H1 (cell line): ENCODE measurements at places on chromosomes 4 and X.
A peak's percentile ranks its signal among the peaks of the same experiment; 100 is the strongest.

DNA sequence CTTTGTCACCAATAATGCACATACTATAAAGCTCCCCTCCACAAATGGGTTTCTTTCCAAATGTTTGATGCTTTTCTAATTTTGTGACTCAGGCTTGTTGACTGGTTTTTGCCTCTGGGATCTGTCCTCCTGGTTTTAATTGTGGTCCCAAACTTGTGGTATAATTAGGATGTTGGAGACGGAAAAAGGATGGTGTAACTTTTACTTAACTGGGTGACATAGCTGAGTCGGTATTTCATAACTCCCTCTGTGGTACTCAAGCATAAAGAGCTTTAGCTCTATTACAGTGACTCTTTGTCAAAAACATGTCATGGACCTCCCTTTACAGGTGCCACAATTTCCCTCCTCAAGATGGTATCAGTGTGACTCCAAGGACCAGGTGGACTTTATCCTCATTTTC is 119.7 kb upstream of the RBPJ start:
- no peak for DNase-seq

GRCh38 chr4:47839259-47839658 is 1.4 kb upstream of the CORIN start:
- DNase-seq = no peak

DNA sequence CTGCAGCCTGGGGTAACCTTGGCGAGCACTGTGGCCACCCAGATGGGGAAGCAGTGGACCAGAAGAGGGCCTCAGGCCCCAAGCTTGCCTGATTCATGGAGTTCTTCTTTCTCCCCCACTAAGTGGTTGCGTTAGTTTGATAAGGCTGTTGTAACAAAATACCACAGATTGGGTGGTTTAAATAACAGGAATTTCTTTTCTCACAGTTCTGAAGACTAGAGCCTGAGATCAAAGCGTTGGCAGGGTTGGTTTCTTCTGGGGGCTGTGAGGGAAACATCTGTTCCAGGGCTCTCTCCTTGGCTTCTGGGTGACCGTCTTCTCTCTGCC is 105.7 kb upstream of the GATB start:
- DNase-seq = no peak

DNA sequence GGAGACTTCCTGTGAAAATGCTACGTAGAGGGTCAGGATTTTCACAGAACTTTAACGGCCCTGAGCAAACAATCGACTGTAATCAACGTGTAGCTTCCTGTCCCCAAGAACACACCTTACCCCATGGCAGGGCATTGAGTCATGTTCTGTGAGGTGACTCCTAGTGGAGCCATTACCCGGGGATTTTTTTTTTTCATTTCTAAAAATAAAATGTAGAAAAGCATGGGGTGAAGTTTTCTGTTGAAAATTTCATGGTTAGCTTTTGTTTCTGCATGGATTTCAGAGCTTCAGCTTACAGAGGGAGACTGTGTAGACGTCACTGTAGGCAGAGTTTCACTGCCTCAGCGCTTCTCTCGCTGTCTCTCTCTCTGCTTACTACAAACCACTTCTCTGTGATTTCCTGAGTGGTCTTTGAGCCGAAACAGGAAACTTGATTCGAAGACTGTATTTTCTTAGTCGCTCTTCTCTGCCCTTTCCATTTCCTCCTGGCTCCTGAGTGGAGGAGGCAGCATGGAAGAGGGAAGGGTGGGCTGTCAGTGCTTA is 111.7 kb downstream of the NFKB1 start:
- no peak for DNase-seq

GRCh38 chrX:110403441-110404238 is 45.0 kb downstream of the RTL9 start:
- no peak for DNase-seq

DNA sequence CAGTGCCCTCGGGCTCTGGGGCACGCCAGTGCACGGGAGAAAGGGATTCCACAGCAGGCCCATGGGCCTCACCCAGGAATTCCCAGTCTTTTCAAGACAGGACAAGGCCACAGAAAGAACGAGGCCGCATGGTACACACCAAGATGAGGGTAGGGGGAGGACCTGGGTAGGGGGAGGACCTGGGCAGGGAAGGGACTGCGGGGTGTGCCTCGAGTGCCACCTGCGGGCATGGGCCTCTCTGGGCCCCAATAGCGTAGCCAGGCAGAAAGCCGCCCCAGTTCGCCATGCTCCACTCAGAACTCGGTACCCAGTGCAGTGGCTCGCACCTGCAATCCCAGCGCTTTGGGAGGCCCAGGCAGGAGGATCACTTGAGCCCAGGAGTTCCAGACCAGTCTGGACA is 14.0 kb upstream of the DUSP9 start:
- no peak for DNase-seq

- DNase-seq = no peak
Measured at GRCh38 chr4:94332983-94333590, 9.5 kb downstream of the HPGDS start.

- peak; percentile 77 for DNase-seq
Measured at GRCh38 chr4:87422104-87423052, at the start of gene NUDT9. Gene NUDT9, plus strand, starts transcription at chr4:87422573. Its CDS starts 333 bp downstream, at chr4:87422906.

- DNase-seq = no peak
Measured at GRCh38 chrX:49237060-49237459, 1.8 kb downstream of the CCDC22 start.

DNA sequence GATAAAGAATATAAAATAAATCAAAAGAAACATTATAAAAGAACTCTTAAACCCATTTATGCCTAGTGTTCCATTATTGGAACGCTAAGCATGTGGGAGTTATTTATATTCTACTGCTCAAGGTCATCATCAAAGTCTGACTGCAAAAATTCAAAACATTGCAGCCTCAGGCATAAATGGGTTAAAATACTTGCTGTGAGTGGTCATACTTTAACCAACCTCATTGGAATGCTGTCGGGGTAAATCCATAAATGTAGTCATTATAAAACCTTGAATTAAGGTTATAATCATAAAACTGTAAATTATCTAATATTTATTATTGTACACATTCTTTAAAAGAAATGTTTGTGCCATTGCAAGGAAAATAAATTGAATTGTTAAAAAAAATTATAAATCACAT is 55.0 kb downstream of the RPS6KA6 start:
- DNase-seq = no peak

GRCh38 chr4:83870328-83870950 is 334.5 kb downstream of the GPAT3 start:
- no peak for DNase-seq

DNA sequence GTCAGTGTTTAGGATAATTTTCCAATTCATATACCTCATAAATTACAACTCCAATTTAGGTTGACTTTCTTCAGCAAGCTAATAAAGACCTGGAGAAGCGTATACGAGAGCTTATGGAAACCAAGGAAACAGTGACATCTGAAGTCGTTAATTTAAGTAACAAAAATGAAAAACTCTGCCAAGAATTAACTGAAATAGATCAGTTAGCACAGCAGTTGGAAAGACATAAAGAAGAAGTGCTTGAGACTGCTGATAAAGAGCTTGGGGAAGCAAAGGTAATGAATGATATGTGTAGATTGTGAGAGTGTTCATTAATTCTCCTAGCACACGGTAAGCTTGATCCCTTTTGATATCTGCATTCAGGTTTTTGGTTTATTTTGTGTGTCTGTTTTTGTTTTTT is 16.8 kb downstream of the CEP135 start:
- no peak for DNase-seq

DNA sequence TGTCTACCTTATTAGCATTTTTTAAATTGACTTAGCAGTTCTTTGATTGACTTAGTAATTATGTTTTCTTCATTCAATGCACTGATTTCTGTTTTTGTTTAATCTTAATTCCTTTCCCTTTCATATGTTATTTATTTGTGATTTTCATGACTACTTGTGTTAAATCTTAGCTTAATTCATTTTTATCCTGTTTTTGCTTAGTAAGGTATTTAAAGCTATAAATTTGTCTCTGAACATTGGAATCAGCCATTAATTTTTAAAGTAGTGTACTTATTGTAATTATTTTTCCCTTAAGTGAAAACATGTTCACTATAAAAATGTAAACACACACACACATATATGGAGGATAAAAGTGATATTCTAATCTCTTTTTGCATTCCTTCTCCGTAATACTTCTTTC is 109.1 kb upstream of the DIPK2B start:
- DNase-seq = no peak

DNA sequence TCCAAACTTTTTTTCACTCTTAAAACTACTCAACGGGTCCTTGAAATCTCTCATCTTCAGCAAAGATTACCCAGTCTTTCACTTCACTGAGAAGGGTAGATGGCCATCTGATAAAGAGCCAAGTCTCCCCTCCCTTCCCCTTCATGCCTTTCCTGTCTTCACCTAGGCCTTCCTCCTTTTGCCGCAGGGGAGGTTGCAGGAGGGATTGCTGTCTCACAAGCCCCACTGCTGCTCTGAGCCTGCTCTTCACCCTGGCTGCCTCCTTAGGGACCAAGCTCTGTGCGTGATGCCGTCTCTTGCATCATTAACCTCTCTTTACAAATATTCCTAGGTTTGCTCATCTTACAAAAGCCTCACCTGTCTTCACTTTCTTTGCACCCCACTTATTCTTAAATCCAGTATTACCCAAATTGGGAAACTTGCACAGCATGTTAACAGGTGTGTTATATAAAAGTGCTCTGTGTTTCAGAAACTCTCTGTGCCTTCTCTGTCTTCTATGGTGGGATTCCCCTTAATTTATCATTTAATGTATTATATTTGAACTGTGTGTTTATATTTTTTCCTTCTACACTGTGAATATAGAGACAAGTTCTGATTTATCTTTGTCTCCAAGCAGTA is 3.8 kb downstream of the ZFX start:
- DNase-seq = no peak

- DNase-seq = no peak
Measured at GRCh38 chr4:153929675-153930074, 140.8 kb upstream of the SFRP2 start.

DNA sequence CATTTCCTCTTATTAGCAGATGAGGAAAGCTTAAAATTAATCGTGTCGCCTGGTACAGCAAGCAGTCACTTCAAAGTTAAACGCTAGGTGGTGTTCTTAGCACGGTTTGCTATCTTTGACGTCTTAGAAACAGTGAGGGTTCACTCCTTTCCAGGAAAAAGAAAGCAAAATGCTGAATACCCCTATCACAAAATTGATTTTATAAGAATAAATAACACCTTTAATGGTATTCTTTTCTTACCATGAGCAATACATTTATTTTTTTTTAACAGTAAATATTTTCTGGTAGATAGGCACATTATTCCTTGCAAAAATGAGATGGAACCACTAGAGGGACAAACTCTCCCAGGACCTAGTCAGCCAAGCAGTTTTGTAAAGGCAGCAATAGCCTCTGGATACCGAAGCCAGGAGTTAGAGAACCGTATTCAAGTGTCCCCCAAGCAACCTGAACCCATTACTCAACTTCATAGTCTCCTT is 153.9 kb downstream of the KDR start:
- DNase-seq = no peak

GRCh38 chr4:125314676-125315575 is at the start of gene FAT4:
Gene FAT4, plus strand, starts transcription at chr4:125314955. Its CDS starts 1,457 bp downstream, at chr4:125316412.
- peak; percentile 84 for DNase-seq

DNA sequence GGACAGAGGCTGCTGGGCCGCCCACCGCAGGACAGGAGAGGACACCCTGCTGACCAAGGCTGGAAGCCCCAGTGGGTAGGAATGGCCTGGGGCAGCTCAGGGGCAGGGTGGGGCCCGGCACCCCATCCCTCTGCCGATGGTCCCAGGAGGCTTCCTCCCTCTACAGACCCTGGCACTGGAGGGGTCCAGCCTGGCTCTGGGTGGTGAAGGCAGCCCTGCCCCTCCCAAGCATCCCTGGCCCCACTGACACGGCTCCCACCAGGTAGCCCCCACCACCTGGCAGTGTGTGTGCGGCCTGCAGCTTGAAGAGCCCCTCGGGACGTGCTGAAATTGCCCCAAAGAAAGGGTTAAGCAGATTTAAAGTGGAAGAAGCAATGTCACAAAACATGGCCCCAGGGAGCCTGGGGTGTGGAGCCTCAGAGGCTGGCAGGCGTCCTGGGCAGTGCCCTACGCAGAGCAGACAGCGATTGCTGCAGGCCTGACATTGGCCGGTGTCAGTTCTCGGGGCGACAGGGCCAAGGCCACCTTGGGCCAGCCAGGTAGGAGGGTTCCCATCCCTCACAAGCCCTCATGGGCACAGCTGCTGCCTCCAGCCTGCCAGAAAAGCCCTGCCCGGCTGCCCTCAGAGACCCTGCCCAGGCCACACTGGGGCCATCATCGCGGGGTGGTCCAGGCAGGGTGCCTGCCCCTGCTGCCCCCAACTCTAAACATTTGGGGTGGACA is 80.5 kb downstream of the FAM53A start:
- no peak for DNase-seq

DNA sequence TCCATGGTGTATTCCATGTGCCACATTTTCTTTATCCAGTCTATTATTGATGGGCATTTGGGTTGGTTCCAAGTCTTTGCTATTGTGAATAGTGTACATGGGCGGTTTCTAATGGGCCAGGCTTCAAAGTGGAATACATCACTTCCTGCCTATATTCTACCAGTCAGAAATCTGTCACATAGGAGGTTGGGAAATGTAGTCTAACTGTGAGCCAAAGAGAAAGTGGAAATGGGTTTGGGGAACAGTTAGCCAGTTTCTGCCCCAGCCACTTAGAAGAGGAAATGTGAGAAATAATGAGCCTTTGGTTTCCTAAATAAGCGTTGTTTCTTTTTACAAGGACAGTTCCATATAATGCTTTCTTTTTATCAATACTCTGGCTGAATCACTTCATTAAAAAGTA is 85.1 kb upstream of the AP1S2 start:
- DNase-seq = no peak

DNA sequence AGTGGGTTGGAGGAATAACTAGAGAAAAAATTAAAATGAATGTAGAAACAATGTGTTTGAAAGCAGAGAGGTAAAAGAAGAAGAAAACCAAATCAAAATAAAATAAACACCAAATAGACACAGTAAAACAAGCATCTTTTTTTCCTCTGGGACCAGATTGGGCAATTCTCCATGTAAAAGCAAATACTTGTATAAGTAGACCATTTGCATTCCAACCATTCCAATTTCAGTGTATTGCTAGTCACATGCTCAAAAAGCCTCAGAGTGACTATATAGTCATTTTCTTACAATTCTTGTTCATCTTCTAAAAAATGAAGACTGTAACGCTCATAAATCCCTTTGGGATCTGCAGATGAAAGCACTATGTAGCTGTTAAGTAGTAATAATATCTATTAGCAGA is 969.5 kb downstream of the PCDH18 start:
- DNase-seq = no peak

GRCh38 chrX:49271341-49271740 is 1.7 kb downstream of the PPP1R3F start:
- DNase-seq = no peak

GRCh38 chr4:41814565-41814964 is 66.0 kb upstream of the PHOX2B start:
- peak; percentile 58 for DNase-seq
